ENCODE measurements at places on chromosomes 1 and 21. TPM values are rescaled to one million over a fixed set of nuclear protein-coding genes. Genes with fewer than 3 reads are reported as not detected.
A peak's percentile ranks its signal among the peaks of the same experiment; 100 is the strongest.

NGF gene
- total RNA-seq: not detected

DNA sequence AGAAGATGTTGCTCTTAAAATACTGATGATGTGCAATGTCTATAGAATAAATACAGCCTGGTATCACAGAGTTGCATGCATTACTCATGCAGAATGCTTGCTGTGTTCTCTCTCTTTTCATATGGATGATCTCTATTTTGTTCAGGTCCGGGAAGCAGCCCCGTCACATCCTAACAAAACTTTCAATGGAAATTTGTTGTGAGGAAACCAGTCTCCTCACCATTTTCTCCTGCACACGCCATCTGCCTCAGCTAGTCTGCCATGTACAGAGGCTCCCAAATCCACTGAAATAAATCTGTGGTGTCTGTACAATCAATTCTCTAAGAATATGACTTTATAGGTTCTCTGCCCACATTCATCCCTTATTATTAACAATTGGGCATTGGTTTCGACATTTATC, 42.4 kb downstream of the DAB1 start:
- H3K27ac ChIP-seq: no peak overlapping the region
- no peak overlapping the region for H3K4me3 ChIP-seq
- H3K36me3 ChIP-seq: no peaks in the 10 kb centered on the region
- no peaks in the 10 kb centered on the region for H3K27me3 ChIP-seq
- no peak for DNase-seq
- no peaks in the 10 kb centered on the region for H3K4me1 ChIP-seq

- H3K4me1 ChIP-seq: no peaks in the 10 kb centered on the region
- no peaks in the 10 kb centered on the region for H3K27me3 ChIP-seq
- H3K4me3 ChIP-seq: no peak overlapping the region
Measured at GRCh38 chr1:66206563-66207144, 327.3 kb upstream of the SGIP1 start.

- no peaks in the 10 kb centered on the region for H3K36me3 ChIP-seq
- H3K27ac ChIP-seq: no peak overlapping the region
- H3K4me3 ChIP-seq: no peak overlapping the region
- no peak for DNase-seq
- no peaks in the 10 kb centered on the region for H3K27me3 ChIP-seq
Measured at GRCh38 chr1:217196616-217197015, 434.3 kb downstream of the GPATCH2 start.

- no peaks in the 10 kb centered on the region for H3K36me3 ChIP-seq
- H3K4me3 ChIP-seq: peak within 1 kb of the TSS; percentile 40
- peaks cover 28% of the 10 kb centered on the region for H3K27me3 ChIP-seq
- H3K4me1 ChIP-seq: no peaks in the 10 kb centered on the region
- DNase-seq: peak; percentile 72
Measured at GRCh38 chr1:223363856-223364684, at the start of gene SUSD4. TSS of gene SUSD4 (minus strand) at chr1:223364176. CDS start at chr1:223363425, 751 bp downstream.

DNA sequence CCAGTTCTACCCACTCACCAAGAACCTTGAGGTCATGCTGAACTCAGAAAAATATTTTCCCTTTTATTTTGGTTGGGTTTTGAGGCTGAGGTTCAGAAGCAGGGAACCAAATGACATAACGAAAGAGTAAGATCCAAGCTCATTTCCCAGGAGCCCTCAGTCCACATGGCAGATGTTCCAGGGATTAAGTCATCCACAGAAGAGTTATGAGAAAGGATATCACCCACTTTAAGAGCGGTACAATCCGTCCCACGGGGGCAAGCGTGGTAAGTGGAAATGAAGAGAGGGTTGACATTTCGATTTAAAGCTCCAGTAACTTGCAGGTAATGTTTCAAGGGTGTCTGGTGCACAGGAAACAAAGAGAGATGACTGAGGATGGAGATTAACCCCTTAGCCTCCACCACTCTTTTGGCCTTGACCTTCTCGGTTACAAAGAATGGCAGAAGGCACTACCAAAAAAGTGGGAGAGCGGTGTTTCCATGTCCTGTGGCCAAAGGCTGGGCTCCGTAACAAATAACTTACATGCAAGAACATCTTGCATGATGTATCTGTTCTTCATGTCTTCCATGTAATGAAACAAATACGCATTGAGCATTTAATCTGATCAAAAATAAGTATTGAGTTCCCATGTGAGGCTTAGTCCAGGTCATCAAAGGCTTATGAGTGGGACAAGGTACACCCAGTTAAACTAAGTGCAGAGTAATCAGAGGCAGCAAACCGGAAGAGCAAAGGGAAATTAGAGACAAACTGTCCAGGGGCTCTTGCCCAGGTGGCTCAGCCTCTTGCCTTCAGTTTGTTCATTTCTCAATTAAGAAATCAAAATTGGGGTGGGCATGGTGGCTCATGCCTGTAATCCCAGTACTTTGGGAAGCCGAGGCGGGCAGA, 241.4 kb downstream of the TOMM20 start:
- no peak overlapping the region for H3K27ac ChIP-seq
- peaks cover 25% of the 10 kb centered on the region for H3K4me1 ChIP-seq
- no peak for DNase-seq
- no peaks in the 10 kb centered on the region for H3K36me3 ChIP-seq
- H3K27me3 ChIP-seq: no peaks in the 10 kb centered on the region

DNA sequence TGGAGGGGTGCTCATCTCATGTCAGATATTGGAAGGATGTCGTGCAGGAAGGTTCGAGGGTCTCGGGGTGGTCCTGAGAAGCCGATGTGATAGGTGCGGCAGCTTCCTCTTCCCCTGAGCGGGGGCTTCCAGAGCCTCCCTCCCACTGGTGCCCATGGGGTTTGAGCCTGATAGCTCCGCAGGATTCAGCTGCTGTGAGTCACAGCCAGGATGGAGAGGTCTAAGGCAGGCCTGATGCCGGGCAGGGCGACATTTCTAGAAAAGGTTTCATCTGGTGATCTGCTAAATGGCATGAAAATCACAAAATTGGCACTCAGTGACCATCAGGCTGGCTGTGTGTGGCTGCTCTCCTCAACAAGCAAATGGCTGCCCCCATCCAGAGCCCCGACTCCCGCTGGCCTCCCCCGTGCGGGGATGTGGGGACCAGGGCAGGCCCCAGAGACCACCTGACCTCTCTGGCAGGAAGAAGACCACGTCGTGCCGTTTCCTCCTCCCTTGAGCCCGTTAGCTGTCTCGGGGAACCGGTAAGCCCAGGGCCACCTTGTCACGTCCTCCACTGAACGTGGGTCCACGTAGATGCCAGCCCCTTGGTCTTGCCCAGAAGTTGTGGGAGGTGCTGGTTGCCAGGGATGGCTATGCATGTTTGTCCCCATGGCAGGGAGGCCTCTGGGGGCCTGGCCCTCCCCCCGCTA, 66.1 kb downstream of the SKI start:
- H3K27me3 ChIP-seq: no peaks in the 10 kb centered on the region
- no peak overlapping the region for H3K27ac ChIP-seq
